ENCODE measurements at places on chromosomes 3 and 15. TPM values are rescaled to one million over a fixed set of nuclear protein-coding genes. Genes with fewer than 3 reads are reported as not detected.

FGD5 gene
- 5.6 TPM for total RNA-seq

- H3K4me3 ChIP-seq, result no peak overlapping the region
- no peaks in the 10 kb centered on the region for H3K4me1 ChIP-seq
- H3K27me3 ChIP-seq, result no peaks in the 10 kb centered on the region
- H3K27ac ChIP-seq, result no peak overlapping the region
- DNase-seq, result no peak
Measured at GRCh38 chr15:83472151-83472550, 25.0 kb downstream of the SH3GL3 start.

DNA sequence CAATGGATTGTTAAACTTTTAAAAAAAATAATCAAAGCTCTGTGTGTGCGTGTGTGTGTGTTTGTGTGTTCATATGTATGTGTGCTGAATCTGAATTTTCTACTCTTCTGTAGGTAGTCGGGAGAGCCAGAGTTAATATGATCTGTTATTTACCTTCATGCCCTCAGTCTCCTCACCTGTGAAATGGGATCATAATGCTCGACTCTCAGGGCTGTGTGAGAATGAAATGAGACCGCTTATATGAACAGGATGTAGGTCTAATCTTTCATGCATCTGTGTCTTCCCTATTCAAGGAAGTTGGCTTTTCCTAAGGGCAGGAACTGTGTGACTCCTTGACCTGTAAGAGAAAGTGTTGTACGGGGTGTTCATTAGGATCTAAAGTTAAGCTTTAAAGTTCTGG lies 182.2 kb downstream of the RPLP1 start:
- peaks cover 7% of the 10 kb centered on the region for H3K27me3 ChIP-seq
- H3K27ac ChIP-seq, result no peak overlapping the region
- no peaks in the 10 kb centered on the region for H3K36me3 ChIP-seq
- no peak overlapping the region for H3K4me3 ChIP-seq
- no peak for DNase-seq

CLDN11 gene
- total RNA-seq, result 4.8 TPM

Measured in transverse colon (tissue), 4 donors.